Stromal cell of bone marrow (primary cell): ENCODE measurements at places on chromosomes 2 and 18.

DNA sequence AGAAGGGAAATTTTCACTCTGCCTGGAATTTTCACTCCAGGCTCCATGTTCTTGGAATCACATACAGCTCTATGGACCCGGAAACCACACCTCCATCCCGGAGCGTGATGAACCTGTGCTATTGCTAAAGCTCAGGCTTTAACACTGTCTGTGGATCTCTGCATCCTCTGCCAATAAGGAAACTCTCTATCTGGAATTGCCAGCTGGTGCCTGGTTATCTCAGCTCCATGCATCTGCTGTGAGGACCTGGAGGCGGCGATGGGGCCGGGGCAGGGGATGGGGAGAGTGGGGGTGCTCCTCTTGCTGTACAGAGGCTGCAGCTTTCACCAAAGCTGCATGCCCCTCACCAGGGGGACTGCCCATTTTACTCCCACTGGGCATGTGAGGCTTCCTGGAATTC, 754.0 kb upstream of the SOX11 start:
- no peak for DNase-seq

- DNase-seq = no peak
Observed at GRCh38 chr2:192775459-192776262, 580.9 kb upstream of the TMEFF2 start.

- no peak for DNase-seq
Observed at GRCh38 chr2:212173756-212174510, 364.7 kb downstream of the ERBB4 start.

GRCh38 chr2:124983595-124983994, 958.5 kb downstream of the CNTNAP5 start:
- peak; percentile 81 for DNase-seq

DNA sequence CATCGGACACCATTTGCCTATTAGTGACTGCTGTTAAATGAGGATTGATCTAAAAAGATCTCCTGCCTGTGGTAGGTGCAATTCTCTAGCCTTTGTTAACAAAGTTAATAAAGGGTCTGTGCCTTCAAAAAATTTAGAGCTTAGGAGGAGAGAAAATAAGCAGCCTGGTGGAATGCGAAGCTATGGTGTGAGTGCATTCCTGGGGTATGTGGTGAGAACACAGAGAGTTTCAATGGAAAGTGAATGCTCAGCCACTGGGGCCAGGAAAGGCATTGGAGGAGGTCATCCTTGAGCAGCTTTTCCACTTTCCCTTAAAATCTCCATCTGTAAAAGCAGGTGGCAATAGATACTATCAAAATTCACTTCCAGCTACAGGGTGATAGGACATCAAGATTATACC, 331.2 kb upstream of the LRATD1 start:
- DNase-seq = no peak

DNA sequence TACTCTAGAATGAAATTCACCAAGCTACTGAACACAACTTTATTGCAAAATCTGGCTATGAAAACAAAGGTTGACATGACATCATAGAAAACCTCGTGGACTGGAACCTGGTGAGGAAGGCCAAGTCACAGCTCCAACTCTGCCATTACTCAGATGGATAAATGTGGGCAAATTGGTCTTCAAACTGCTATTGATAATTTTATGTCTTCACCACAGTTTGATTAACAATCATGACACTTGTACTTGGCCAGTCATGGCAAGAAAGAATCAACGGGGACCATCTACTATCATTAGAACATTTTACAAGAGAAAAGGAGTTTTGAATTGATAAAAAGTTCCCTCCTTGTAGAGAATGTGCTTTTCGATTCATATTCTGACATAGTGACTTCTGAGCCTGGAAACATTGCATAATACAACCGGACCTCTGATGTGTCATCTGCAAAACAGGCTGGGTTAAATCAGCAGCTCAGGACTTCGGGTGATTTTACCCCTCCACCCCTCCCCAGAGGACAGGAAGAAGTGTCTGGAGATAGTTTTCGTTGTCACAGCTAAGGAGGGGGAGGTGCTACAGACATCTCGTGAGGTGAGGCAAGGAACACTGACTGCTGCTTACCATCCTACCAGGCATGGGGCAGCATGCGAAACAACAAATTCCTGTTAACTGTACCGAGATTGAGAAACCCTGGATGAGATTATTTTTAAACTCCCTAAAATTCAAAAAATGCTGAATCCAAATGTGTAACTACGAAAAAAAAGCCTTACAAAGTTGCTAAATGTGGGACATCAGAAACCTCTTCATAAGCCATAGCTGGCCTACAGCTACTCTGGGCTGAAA, 8.4 kb downstream of the L3MBTL4 start:
- DNase-seq = peak; percentile 11

GRCh38 chr2:28094739-28095138, 204.2 kb downstream of the BABAM2 start:
- no peak for DNase-seq

DNA sequence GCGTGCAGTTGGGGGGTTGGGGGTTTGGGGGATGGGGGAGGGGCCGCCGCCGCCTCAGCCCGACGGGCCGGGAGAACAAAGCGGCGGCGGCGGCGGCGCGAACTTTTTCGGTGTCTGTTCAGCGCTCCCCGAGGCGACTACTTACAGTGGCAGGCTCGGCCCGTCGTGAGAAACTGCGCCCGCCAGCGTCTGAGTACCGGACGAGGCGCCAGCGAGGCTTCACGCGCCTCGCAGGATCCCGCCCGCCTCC, 172 bp downstream of the PRKD3 start:
- peak; percentile 66 for DNase-seq

GRCh38 chr18:5287854-5288253, 7.7 kb downstream of the ZBTB14 start:
- DNase-seq = no peak
